ENCODE measurements at places on chromosomes 5 and 9. TPM values are rescaled to one million over a fixed set of nuclear protein-coding genes. Genes with fewer than 3 reads are reported as not detected.

Gene CDH6
- 0.56 TPM for total RNA-seq

Gene CFAP157
- total RNA-seq = not detected

Gene ANXA2R
- total RNA-seq = 7.7 TPM

Gene SPACA9
- 1.4 TPM for total RNA-seq

Gene ISL1
- not detected for total RNA-seq

Gene PLAC8L1
- total RNA-seq = not detected

Gene WASHC1
- total RNA-seq = 4.7 TPM

Gene LCNL1
- total RNA-seq = not detected

Gene RFESD
- 0.34 TPM for total RNA-seq
